ENCODE measurements at places on chromosomes 2 and 18.

- DNase-seq: no peak
Observed at GRCh38 chr2:221596192-221596591, 24.1 kb upstream of the EPHA4 start.

DNA sequence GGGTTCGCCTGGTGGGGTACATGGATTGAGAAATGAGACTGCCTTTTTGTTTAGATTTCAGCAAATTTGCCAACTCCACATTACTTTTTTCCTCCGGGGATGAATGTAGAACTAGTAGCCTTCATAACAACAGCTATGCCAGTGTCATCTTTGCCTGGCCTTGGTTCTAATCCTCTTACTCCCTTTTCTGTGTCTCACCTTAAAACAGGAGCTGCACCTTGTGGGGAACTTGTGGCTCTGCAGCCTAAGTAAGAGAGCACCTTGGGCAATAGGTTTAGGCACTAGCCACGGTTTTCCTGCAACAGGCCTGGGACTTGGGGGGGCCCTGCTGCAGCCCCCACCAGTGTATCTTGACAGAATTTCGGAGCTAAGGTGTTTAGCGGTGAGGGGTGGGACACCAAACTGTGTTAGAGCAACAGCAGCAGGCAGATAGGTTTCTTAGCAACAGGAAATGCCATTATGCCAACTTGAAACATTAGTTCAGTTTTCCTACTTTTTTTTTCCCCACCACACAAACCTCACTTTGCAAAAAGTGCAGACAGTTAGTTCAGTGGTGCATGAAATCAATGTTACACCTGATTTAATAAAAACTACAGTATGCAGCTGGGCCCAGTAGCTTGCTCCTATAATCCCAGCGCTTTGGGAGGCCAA is 173.7 kb downstream of the PRKCE start:
- no peak for DNase-seq

DNA sequence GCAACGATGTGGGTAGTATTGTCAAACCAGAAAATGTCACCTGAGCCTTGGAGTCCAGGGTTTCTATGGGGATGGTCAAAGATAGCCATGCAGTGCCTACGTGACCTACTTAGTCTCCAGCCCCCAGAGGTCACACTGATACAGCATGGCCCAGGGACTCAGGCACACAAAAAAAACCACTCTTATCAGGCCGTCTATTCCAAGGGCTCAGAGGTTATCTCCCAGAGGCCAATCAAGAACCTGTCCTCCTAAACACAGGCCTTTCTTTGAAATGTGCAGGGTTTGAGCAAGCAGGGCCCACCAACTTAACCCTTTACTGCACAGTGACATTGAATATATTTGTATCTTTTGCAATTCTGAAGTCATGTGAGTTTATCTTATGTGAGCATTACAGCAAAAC is 82.7 kb downstream of the MRO start:
- no peak for DNase-seq

- DNase-seq: no peak
Observed at GRCh38 chr2:141393214-141393545, 737.6 kb downstream of the LRP1B start.

GRCh38 chr18:37450434-37451132 is 115.0 kb downstream of the CELF4 start:
- no peak for DNase-seq

- DNase-seq: no peak
Observed at GRCh38 chr2:20626698-20627513, 24.0 kb downstream of the HS1BP3 start.

GRCh38 chr2:17122887-17123501 is 395.2 kb downstream of the RAD51AP2 start:
- no peak for DNase-seq

- no peak for DNase-seq
Observed at GRCh38 chr2:55269645-55269990, 587 bp upstream of the MTIF2 start.

DNA sequence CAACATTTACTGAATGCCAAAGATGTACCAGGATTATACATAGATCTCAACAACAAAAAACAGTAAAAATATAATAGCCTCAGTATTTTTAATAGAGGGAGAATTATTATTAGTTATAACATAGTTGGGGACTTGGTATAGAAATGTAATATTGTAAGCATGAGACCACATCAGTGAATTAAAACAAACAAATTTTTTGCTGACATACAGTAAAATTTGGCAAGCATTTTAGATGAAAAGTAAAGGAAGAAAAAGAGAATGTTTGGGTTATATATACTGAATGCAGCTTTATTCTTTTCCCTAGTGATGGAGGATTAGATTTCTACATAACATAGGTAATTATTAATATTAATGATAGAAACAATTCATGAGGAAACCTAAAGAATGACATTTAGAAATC is 10.9 kb downstream of the CPS1 start:
- DNase-seq: no peak

GRCh38 chr2:103823847-103824246 is 1030.1 kb upstream of the POU3F3 start:
- DNase-seq: no peak

- no peak for DNase-seq
Observed at GRCh38 chr18:33184175-33184574, 256.3 kb downstream of the CCDC178 start.

- no peak for DNase-seq
Observed at GRCh38 chr18:30679285-30679930, 363.1 kb downstream of the DSC3 start.

DNA sequence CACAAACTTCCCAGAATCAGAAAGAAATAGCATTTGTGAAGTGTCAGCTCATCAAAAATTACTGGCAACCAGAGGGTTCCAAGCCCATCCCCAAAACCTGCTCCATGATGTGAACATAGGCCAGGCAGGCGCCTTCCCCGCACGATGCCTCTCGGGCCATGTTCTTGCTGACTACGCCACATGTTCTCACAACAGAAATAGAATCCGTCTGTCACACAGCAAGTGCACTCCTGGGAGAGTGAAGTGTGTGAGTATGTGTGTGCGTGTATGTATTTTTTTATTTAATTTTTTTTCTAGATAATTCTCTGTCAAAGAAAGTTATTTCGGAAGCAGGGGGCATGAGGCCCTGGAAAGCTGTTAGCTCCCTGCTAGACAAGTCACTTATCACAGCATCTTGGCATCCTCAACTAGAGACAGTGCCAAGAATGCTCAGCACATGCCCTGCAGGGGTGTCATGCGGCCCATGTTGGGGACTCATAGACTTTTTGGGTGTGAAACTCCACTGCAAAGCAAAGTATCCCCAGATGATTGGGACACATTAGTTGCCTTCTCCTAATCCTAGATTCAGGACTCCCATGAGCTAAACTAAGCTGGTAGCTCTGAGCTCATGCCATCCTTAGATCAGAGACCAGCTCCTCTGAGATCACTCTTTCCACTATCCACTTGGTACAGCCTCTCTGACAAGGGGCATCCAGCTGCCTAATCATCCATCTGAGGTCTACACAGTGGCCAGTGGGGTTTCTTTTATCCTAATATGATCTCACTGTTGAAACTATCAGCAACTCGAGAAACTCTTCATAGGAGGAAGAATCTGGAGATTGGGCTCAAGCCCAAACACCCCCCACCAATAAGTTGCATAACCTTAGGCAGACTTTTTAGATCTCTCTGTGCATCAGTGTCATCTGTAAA is 53.2 kb upstream of the CYRIA start:
- DNase-seq: no peak

GRCh38 chr2:19140463-19141208 is 217.8 kb downstream of the OSR1 start:
- no peak for DNase-seq

DNA sequence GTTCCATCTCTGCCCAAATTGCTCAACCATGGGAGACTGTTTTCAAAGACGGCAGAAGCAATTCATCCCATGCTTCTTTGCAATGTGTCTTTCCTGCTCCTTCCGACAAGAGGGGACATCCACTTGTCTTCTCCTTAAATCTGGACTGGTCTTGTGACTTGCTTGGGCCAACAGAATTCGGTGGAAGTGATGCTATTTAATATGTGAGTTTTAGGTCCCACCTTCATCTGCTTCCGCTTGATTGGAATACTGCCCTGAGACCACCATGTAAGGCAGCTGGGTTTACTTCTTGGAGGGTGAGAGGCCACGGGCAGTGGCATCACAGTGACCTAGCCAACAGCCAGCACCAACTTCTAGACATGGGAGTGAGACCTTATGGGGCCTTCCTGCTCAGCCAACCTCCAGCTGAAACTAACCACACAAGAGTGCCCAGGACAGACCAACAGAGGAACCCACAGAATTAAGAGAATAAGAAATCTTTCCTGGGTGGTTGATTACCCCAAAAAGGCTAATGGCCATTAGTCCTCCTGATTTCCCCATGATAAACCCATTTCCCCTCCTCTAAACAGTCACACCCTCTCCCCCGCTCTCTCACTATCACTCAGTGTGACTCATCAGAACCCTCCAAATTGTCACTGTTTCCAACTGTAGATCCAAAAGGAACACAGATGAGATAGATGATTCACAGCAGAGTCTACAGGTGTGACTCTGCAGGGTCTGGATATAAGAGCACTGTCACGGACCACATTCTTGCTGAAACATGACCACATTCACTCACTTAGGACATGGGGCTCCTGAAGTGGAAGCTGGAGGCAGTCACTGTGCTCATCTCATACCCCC is 16.2 kb upstream of the RHOB start:
- peak; percentile 84 for DNase-seq

DNA sequence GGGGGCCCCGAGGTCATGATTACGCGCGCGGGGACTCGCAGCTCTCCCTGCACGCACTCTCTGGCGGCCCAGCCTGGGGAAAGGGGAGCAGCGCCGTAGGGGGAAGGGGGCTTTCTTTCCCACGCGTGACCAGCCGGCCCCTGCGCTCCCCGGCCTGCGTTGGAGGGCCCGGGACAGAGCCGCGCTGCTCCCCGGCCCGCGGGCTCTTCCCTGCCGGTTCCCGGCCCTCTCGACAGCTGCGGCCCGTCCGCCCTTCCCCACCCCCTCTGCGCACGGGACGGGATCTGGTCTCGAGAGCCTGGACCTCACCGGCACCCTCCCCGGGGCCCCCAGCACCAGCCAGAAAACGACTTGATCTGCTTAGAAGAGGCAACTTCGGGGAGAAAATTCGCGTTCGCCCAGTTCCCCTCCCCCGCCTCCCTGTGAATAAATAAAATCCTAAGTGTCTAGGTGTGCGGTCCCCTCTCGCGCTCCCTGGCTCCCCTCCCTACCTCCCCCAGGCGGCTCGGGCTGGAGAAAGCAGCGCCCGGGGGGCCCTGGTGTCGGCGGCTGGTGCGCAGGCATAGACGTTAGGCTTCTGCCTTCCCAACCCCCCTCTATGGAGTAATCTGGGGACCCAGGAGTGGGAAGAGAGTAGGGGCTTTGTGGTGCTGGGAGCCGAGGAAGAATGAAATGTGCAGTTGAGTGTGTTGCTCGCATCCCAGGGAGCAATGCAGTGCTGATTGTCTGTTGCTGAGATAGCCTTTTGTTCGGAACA is 803 bp upstream of the FIGN start:
- no peak for DNase-seq

GRCh38 chr18:3842844-3843243 is 392.9 kb downstream of the TGIF1 start:
- DNase-seq: no peak

DNA sequence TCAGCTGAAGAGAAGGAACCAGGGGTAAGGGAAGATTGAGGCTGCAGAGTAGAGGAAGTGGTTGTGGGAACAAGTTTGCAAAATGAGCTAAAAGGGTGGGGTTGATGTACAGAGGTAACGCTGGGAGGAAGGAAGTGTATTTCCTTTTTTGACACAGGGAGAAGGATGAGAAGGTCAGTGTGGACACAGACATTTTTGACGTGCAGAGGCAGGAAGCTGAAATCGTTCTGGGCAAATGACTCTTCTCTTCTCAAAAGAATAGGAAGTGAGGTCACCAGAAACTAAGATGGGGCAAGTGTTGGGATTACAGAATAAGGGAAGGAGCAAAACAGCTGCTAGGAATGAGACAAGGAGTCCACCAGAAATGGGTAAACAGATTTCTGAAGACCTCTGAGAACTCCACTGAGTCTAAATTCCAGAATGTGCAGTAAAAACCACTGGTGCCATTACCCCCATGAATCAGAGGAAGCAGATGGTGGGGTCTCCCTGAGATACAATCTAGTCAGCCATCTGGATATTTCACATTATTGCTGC is 20.0 kb upstream of the RNF149 start:
- DNase-seq: peak; percentile 88

DNA sequence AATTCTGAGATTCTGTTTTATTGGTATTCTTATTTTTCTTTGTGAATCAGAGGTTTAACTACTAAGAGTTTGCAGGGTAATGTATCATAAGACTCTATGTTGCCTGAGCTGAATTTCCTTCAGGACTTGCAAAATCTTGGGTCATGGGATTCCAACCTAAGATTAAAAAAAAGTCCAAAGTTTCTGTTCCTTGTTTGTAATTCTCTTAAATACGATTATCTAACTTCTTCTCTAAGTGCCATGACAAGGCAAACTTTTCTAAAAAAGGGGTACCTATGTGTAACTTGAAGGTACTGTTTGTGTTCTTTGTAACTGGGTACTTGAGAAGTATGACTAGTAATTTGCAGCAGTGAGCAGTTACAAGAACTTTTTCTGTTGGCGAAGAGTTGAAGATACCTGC is 181.3 kb upstream of the ZEB2 start:
- no peak for DNase-seq

- DNase-seq: no peak
Observed at GRCh38 chr2:39470580-39470979, 33.5 kb upstream of the MAP4K3 start.

- peak; percentile 46 for DNase-seq
Observed at GRCh38 chr2:148023861-148024260, 3.0 kb downstream of the MBD5 start.

GRCh38 chr2:174341995-174342685 is 7.4 kb downstream of the SP9 start:
- DNase-seq: no peak

- DNase-seq: no peak
Observed at GRCh38 chr18:26575865-26576217, 27.5 kb upstream of the KCTD1 start.

- DNase-seq: peak; percentile 87
Observed at GRCh38 chr2:10654069-10654468, 35.7 kb downstream of the NOL10 start.

GRCh38 chr2:9980520-9980919 is 29.0 kb downstream of the GRHL1 start:
- DNase-seq: no peak

GRCh38 chr2:29723255-29724001 is 198.0 kb downstream of the ALK start:
- peak; percentile 5 for DNase-seq

DNA sequence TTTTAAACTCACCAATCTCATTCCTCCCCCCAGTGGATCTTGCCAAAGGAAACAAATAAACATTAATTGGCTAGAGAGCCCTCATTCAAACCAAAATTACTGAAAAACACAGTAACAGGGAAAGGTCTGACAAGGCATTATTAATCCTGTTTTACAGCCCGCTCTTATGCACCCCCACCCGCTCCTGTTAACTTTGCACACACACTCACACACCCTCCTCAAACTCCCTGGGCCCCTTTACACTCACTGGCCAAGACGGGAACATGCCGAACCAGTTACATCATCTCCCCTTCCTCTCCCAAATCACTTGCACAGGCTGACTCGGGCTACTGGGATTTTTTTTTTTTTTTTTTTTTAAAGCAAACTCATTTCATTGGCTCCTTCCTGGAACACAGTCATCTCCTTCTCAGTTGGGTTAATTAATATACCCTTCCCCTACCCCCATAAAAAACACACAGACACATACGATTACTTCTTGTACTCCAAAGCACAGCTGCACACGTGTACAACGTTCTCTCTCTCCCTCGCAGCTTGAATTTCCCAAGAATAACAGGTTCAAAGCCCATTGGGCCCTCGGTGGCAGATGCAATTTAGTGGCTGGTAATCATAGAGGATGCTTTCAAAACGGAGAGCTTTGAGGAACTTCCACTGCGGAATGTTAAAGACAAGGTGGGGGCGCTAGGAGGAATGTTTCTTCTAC is 31.8 kb downstream of the KLF7 start:
- DNase-seq: no peak
